ENCODE measurements at places on chromosomes 1 and 21.
A peak's percentile ranks its signal among the peaks of the same experiment; 100 is the strongest.

- no peak for DNase-seq
Observed at GRCh38 chr1:232937741-232938375, 12.6 kb upstream of the NTPCR start.

DNA sequence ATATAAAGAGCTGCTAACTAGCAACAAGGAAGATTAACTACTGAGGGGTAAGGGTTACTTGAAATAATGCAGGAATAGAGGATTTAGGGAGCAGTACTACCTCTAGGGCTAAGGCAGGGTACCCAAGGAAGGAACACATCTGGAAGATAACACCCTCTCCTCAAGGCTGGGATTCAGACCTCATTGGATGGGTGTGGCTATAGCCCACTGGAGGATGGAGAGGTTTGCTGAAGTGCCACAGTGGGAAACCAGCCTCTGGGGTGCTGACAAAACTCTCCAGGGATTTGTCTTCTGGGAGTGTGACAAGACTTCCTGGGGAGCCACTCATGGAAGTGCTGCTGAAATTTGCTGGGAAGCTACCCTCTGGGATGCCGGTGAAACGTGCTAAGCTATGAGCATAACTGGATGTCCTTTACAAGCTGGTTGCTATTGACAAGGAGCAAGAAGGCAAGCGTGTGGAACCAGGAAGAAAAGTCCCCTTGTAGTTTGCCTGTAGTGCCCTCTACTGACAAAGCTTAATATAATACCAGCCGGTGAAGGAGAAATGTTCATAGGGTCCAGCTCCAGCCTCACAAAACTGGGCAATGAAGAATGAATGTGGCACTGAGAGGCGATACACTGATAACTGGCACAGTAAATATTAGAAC, 122.8 kb upstream of the USP24 start:
- DNase-seq = peak; percentile 59

GRCh38 chr1:96104506-96104905, 617.1 kb upstream of the PTBP2 start:
- DNase-seq = no peak

DNA sequence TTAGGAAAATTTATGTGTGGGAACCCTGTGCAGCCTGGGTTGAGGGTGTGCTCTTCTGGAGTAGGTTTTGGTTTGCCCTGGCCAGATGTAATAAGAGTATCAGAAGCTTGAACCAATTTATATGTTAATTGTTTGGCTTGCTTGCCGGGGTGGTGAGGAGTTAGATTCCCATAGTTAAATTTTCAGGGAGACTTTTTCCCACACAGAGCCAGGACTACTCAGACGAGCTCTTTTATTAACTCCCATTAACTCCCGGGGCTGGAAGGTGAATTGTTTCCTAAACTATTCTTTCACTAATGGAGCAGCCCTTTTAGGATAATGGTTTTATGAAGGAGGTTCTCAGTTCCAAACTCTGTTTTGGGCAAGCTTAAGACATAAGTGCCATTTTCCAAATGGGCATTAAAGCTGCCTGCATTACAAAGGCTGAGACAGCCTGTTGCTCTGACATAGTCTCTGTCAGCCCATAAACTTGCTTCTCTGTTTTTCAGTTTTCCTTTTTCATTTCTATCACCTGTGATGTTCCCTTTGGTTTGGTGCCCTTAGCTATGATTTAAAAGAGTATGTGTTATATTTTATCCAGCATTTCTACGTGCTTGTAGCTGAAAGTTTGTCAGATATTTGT, 18.0 kb upstream of the RAB3GAP2 start:
- DNase-seq = no peak

GRCh38 chr1:218705911-218706893, 361.1 kb downstream of the TGFB2 start:
- peak; percentile 100 for DNase-seq

GRCh38 chr1:168507231-168507630, 36.6 kb downstream of the XCL2 start:
- DNase-seq = no peak

DNA sequence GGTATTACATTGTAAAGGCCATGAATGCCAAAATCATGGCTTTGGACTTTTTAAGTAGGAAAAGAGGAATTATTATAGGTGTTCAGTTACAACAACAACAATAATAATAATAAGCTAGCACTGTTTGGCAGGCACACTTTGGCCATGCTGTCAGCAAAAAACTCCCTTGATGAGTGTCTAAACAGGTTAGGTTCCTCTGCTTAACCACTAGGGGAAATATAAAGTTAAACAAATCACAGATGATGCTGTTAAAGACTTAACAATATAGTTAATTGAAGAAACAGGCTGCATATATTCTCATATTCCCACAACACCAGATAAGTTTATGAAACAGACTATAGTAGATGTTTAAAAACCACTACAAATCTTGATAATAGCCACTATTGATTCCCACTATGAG, 46.4 kb downstream of the RGS21 start:
- no peak for DNase-seq

DNA sequence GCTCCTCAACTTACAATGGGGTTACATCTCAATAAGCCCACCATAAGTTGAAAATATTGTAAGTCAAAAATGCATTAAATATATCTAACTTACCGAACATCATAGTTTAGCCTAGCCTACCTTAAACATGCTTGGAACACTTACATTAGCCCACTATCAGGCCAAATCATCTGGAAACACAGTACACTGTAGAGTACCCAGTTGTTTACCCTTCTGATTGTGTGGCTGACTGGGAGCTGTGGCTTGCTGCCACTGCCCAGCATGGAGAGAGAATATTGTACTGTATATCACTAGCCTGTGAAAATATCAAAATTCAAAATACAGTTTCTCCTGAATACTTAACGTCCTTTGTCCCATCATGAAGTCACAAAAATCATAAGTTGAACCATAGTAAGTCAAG, 40.4 kb upstream of the FRRS1 start:
- no peak for DNase-seq

- no peak for DNase-seq
Observed at GRCh38 chr1:91827459-91828321, 58.3 kb downstream of the TGFBR3 start.

GRCh38 chr1:45359882-45360513, 19.8 kb upstream of the MUTYH start:
- peak; percentile 61 for DNase-seq

- no peak for DNase-seq
Observed at GRCh38 chr21:45303091-45303615, 15.5 kb upstream of the POFUT2 start.

- DNase-seq = no peak
Observed at GRCh38 chr21:26865857-26866256, 20.6 kb upstream of the ADAMTS1 start.

DNA sequence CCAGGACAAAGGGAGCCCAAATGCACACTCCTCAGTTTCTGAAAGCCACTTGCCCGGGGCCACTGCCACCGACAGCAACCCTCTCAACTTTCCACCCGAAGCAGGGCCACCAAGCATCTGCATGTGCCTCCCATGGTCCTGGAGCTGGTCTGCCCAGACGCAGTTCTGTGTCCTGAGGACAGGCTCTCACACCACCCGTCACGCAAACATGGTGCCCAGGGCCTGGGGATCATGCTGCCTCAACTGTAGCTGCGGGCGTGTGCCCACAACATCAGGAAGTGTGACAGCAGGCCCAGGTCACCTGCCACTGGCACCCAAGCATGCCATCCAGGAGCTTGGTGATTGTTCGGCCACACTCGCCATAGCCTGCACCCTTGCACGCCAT, 14.4 kb downstream of the GBP1 start:
- DNase-seq = no peak

GRCh38 chr1:46184920-46185658, 8.8 kb upstream of the P3R3URF start:
- no peak for DNase-seq

GRCh38 chr21:21631961-21632360, 633.8 kb downstream of the NCAM2 start:
- no peak for DNase-seq

- no peak for DNase-seq
Observed at GRCh38 chr1:160429702-160430535, 29.6 kb downstream of the VANGL2 start.

- no peak for DNase-seq
Observed at GRCh38 chr1:177423090-177423489, 252.3 kb downstream of the BRINP2 start.

- DNase-seq = no peak
Observed at GRCh38 chr1:8026976-8027747, 1.1 kb upstream of the ERRFI1 start.

- no peak for DNase-seq
Observed at GRCh38 chr1:24440436-24440835, 24.8 kb downstream of the NIPAL3 start.

- no peak for DNase-seq
Observed at GRCh38 chr1:20325407-20325843, 34.8 kb downstream of the VWA5B1 start.

DNA sequence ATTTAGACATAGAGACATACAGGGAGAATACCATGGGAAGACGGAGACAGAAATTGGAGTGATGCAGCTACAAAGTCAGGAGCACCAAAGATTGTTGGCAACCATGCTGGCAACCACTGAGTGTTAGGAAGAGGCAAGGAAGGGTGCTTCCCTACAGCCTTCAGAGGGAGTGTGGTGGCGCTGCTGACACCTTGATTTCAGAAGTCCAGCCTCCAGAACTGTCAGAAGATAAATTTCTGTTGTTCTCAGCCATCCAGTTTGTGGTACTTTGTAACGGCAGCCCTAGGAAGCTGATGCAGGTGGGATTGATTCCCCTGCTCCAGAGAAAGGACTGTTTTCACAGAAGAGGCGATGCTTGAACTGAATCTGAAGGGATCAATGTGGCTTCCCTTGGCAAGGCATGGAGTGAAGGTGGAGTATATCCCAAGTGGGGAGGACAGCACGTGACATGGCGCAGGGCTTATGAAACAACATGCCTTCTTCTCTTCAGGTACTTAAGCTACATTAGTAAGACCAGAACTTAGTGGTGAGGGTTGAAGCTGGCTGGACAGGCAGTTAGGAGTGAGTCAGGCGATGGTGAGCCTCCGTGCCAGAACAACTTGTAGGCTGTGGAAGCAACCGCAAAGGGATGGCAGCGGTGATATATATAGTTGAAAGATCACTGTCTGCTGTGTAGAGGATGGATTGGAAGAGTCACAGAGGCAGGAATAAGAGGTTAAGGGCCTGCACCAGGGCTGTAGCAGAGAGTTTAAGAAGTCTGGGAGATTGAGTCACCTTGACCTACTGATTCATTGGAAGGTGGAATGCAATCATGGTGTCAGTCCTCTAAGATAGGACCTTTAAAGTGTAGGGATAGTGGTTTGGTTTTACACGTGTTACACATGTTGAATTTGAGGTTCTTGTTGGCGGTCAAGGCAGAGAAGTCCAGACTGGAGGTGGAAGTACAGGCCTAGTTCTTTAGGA, 2.1 kb downstream of the LEPR start:
- no peak for DNase-seq

GRCh38 chr1:40141878-40142535, 19.2 kb upstream of the RLF start:
- DNase-seq = no peak

- DNase-seq = no peak
Observed at GRCh38 chr21:41459884-41460534, 34.0 kb downstream of the MX1 start.

- DNase-seq = no peak
Observed at GRCh38 chr21:28419811-28420210, 572.9 kb downstream of the LTN1 start.

- no peak for DNase-seq
Observed at GRCh38 chr1:52918201-52918600, 3.3 kb downstream of the ECHDC2 start.

DNA sequence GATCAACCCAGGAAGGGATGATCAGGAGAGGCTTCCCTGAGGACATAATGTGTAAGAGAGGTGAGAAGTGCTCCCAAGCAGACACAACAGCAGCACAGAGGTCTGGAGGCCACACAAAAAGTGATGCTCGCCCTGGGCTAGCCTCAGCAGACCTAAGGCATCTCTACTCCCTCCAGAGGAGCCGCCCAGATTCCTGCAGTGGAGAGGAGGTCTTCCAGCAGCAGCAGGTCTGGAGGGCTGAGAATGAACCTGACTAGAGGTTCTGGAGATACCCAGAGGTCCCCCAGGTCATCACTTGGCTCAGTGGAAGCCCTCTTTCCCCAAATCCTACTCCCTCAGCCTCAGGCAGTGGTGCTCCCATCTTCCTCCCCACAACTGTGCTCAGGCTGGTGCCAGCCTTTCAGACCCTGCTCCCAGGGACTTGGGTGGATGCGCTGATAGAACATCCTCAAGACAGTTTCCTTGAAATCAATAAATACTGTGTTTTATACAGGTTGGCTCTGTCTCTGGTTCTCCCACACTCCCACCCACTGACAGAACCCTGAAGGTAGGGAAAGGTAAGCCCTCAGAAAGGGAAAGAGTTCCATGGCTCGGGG, 5.0 kb downstream of the GJB3 start:
- no peak for DNase-seq

DNA sequence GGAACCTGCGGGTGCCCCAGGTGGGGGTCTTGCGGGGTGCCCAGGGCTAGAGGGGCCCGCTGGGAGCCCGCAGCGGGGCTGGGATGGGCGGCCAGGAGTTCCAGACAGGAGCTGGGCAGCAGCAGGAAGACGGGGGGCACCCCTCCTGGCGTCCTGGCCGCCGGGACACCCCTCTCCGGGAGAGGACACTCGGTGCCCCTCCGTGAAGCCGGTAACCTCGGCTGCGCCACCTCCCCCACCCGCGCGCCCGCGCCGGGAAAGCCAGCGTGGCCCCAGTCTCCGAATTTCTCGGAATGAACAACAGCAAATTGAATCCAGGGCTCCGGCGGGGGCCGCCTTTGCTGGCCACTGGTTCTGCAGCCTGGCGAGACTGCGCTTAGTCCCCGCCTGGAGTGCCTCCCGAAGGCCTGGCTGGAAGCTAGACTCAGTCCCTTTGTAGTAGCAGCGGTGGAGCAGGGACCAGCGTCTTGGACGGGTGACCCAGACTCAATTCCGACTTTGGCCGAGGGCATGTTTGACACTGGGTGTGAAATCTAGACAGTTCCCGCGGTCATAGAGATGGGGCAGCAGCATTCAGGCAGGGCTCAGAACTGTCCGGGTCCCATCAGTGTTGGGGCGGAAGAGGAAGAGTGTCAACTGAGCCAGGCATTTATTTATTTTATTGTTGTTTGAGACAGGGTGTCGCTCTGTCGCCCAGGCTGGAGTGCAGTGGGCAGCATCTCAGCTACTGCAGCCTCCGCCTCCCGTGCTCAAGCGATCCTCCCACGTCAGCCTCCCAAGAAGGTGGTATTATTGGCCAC, 773 bp downstream of the IFNGR2 start:
- DNase-seq = peak; percentile 55

DNA sequence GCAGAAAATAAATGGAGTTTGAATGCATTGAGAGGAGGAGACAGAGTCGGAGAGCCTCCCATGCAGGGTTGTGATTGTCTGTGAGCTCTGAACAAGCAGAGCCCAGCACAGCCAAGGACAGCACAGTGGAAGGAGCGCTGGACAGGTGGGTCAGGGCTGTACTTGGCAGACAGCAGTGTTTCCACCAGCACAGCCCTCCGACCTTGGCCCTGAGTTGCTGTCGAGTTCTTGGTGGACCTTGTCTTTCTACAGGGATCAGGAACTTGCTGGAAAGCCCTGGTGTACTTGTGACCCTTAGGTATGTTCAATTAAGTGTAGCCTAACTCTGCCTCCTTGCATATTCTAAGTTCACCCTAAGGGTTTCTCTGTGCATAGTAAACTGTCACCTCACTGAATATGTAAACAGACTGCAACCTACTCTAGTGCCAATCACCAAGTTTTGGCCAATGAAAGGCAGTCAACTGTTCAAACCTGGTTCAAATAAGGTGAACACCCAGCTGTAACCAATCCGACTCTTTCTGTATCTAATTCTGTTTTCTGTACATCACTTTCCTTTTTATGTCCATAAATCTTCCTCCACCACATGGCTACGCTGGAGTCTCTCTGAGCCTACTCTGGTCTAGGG, 86.6 kb upstream of the SLC25A33 start:
- DNase-seq = no peak

All from fibroblast of skin of right quadriceps (primary cell).